Cardiac muscle cell (in vitro differentiated cells and primary cell): ENCODE measurements at places on chromosomes 2 and 18. TPM values are rescaled to one million over a fixed set of nuclear protein-coding genes. Genes with fewer than 3 reads are reported as not detected.

Gene EVX2
- polyA plus RNA-seq: 0.28 TPM in 1 of 2 replicates, not detected in the other

Gene FAM161A
- 9.4 and 11.5 TPM in 2 replicates for polyA plus RNA-seq

Gene IMPACT
- polyA plus RNA-seq: 27.6 and 33.5 TPM in 2 replicates

Gene PTPRM
- 26.5 and 32.2 TPM in 2 replicates for polyA plus RNA-seq

Gene ADAM17
- polyA plus RNA-seq: 23.9 and 38.0 TPM in 2 replicates
